CD4-positive, alpha-beta T cell treated with Interleukin-4 for 1 hour (primary cell): ENCODE measurements at places on chromosomes 7 and 10.

GRCh38 chr7:5374464-5374863 is 49.2 kb downstream of the TNRC18 start:
- DNase-seq: no peak

DNA sequence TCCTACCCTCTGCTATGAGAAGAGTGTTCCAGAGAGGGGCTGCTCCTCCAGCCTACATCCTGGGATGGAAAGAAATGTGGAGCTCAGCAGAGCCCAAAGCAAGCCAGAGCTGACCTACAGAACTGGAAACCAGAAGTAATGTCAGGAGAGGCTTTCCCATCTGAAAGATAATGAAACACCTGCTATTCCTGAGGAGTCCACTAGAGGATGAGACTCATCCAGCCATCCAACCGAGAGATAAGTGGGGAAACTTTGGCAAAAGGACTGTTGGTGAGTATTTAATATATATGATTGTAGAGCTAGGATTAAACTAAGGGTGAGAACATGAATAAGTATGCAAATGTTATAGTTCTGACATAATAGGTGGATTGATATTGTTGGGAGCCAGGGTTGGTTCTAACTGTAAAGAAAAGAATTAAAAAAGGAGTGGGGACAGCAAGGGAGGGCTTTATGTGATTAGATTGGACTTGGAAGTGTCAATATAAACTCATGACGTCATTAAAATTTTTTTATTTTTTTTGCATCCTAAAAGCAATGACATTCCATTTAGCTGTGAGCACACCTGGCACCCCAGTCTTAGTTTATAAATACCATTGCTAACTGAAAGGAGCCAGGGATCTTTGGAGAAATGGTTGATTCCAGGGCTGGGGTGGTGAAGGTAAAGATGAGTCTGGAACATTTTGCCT is 312.8 kb upstream of the NFE2L3 start:
- DNase-seq: no peak

GRCh38 chr7:47991270-47991669 is 11.9 kb upstream of the HUS1 start:
- DNase-seq: no peak

- no peak for DNase-seq
Measured at GRCh38 chr10:133257489-133258065, 19.1 kb downstream of the ADAM8 start.

DNA sequence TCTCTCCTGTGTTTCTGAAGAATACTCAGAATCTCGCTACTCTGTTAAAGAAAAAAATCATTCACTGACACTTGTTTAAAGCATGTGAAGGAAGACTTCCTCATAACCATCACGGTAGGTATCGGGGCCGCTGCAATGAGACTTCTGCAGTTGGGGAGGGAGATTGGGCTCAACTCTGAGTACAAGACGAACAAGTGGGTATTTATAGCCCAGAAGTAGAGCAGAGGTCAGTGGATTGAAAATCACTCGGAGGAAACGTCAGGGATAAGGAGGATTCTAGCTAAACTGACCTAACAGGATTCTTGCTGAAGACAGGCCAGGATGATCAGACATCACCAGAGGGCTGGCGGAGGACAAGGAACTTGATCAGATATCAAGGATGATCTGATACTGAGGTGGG is 33.3 kb downstream of the ITPRIP start:
- DNase-seq: no peak

- DNase-seq: no peak
Measured at GRCh38 chr10:69567920-69568319, 5.3 kb downstream of the NEUROG3 start.

DNA sequence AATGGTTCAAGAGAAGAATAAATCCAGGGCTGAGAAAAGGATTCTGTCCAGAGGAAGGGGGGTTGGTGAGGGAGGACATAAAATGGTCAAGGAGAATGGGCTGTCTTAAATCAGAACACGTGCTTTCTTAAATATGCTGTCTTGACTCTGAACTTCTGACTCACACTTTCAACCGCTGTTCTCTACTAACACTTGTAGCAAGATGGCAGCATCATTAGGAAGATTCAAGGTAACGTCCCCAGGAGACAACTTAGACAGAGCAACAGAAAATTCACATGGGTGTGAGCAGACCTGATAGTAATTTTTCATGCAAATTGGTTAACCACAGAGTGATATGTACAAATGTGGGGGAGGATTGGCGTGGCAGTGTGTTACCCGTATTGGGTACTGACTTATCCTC is 126.8 kb upstream of the GALNT17 start:
- DNase-seq: no peak
